ENCODE measurements at places on chromosomes 4 and X.

DNA sequence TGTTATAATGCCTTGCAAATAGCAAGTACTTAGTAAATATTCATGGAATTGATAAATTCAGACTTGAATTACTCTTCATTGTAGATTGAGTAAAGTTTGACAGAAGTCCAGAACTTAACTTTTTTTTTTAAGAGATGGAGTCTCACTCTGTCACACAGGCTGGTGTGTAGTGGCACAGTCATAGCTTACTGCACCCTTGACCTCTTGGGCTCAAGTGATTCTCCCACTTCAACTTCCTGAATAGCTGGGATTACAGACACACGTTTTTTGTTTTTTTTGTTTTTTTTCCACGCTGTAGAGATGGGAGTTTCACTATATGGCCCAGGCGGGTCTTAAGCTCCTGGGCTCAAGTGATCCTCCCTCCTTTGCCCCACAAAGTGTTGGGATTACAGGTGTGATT lies 32.1 kb downstream of the UBE2K start:
- DNase-seq, result no peak

DNA sequence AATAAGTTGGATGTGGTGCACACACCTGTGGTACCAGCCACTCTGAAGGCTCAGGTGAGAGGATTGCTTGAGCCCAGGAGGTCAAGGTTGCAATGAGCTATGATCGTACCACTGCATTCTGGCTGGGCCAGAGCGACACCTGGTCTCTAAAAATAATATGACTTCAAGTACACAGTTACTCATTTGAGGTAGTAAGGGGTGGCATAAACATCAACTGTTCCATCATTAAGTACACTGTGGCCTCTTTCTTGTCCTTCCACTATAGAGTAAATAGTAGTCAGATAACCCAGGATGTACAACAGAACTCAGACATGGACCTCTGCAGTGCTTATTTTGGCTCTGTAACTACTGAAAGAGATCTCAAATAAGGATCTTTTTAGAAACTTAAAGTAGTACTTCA lies 10.6 kb downstream of the FAM9B start:
- no peak for DNase-seq

DNA sequence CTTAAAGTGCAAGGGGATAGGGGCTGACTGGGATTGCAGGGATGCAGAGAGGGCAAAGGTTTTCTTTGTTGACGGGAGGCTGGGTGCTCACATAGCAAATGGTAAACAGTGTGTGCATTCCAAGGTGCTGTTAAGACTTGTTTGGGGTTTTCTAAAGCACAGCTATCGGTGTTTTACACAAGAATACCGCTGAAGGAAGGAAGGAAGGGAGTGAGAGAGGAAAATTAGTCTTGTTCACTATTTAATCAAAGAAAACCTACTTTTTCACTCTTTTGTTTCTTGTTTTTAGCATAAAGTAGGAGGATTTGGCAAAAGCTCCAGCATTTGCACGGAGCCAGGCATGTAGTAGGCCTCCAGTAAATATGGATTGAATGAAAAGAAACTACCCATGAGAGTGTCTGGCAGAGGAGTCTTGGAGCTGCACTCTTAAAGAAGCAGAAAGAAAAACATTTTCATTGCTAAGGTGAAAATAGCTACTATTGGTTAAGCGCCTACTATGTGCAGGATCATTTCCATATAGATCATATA lies 99.7 kb downstream of the FIP1L1 start:
- no peak for DNase-seq

DNA sequence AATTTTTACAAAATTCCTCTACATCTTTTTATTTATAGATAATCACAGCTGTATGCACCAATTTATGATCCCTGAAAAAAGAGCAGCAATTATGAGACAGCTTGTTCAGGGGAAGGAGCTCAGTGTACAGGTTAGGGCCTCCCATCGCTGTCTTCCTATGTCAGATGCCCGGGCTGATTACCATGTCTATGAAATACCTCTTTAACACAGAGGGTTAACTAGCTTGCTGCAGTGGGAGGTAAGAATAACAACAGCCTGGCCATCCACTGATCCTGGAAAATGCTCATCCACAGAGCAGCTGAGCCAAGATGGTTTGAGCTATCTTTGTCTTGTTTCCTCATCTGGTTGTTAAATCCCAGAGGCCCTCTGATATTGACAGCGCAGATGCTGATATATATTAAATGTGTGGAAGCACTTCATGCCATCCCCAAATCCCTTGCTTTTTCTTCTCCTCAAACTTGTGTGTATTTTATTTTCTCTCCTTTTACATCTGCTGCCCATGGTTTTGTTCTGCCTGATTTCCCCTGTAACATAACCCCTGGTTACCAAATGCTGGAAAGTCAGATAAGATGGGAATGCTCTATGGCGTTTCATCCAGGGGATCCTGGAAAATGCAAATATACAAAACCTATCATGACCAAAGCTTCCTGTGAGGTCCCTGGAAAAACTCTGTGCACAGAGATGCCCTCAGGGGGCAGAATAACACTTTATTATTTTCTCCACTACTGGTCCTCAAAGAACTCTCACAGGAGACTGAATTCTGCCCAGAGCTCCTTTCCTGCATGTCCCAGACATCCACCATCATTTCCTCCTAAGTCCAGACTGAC lies 85.8 kb upstream of the PUDP start:
- DNase-seq, result no peak

DNA sequence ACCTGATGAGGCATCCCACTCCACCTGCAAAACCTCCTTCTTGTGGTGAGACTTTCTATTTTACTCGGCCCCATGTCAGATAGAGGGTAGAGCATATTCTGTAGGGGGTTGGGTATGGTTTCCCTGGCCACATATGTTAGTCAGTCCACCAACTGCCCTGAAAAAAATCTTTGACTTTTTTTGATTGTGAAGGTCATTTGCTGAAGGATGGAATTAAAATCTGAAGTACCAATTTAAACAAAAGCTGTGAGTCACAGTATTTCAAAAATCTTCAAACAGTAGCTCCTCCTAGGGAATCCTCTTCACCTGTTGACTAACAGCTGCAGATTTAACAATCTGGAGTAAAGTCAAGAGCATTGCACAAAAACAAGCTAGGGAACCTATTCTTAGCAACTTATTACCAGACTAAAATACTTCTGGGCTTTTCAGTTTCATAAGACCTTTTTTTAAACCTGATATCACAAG lies 8.0 kb upstream of the CCDC110 start:
- DNase-seq, result no peak

DNA sequence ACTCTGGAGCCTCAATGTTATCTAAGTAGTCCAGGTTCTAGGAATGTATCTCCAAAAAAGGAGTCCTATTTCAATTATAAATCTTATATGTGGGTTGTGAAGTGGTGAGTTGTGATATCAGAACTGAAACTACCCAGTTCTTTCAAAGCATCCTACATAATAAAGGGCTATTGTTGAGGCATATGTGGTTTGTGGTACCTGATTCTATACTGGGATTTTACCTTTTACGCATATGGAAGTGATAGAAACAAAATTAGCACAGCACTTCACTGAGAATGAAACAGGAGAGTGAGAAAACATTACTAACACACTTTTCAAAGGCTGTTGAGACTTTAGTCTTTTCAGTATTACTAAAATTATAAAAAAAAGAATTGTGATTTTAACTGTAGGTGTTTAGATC lies 417.7 kb upstream of the GALNT7 start:
- DNase-seq, result no peak

DNA sequence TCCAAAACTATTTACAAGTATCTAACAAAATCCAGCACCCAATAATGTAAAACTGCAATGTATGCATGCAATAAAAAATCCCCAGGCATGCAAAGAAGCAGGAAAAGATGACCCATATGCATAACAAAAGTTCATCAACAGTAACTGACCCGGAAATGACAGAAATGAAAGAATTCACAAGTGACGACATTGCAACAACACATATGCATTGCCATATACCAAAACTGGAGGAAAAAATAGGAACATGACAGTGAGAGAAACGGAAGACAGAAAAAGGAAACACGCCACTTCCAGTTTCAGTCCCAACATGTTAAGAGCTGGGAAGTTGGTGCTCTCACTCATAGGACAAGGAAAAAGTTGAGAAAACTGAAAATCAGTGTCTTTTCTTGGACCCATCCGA lies 154.6 kb downstream of the EVC2 start:
- DNase-seq, result no peak

DNA sequence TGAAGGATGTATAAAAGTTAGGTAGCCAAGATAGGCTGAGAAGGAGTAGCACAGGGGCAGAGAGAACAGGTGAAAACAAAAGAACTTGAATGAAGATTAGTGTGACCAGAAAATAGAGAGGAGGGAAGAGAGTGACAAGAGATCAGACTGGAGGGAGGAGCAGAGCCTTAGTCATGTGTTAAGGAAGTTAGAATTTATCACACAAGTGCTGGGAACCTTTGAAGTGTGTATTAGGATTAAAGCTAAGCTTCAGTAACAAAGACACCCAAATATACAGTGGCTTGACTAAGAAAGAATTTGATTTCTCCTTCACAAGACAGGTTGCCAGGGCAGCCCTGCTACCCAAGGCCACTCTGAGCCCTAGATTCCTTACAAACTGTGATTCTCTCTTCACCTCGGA lies 10.7 kb upstream of the CCDC149 start:
- no peak for DNase-seq

DNA sequence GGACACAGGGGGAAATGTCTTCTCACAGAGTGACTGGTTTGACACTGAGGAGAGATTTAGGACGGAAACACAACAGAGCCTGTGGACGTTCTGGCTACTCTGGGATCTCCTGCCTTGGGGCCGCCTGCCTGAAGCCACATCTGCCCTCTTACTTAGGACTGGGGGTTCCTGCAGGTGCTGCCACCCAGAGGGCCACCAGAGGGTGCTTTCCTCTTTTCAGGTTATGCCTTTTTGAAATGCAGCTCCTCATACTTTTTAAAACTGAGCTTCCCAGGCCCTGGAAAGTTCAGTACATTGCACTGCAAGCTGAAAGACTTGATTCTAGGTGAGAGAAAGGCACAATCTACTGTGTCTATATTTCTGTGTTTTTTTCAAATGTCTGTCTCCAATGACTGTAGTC lies 92.2 kb upstream of the PGRMC2 start:
- no peak for DNase-seq

- DNase-seq, result no peak
These were observed 1.9 kb downstream of the FGG start for GRCh38 chr4:154610582-154610981.

- no peak for DNase-seq
These were observed 135.7 kb upstream of the MAMLD1 start for GRCh38 chrX:150227321-150227860.
